ENCODE measurements at places on chromosomes 1 and 21.
A peak's percentile ranks its signal among the peaks of the same experiment; 100 is the strongest.

DNA sequence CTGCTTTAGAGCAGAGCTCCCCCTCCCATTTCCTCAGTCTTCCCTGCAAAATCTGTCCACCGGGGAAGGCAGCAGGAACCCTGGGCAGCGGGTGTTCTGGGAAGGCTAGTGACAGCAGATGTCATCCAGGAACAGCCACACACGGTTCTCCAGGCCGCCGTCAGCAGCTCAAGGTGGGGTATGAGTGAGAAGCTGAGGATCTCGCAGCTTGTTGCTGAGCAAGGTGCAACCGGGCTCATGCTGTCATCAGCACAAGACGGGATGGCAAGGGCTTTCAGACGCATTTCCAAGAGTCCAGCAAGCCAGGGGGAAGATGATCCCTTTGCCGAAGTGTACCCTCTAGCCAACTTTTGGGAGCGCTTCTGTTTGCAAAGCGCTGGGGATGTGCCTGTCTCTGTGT, 23.0 kb upstream of the SPSB1 start:
- no peak for DNase-seq

GRCh38 chr1:42945164-42945563, 13.5 kb downstream of the SLC2A1 start:
- no peak for DNase-seq

DNA sequence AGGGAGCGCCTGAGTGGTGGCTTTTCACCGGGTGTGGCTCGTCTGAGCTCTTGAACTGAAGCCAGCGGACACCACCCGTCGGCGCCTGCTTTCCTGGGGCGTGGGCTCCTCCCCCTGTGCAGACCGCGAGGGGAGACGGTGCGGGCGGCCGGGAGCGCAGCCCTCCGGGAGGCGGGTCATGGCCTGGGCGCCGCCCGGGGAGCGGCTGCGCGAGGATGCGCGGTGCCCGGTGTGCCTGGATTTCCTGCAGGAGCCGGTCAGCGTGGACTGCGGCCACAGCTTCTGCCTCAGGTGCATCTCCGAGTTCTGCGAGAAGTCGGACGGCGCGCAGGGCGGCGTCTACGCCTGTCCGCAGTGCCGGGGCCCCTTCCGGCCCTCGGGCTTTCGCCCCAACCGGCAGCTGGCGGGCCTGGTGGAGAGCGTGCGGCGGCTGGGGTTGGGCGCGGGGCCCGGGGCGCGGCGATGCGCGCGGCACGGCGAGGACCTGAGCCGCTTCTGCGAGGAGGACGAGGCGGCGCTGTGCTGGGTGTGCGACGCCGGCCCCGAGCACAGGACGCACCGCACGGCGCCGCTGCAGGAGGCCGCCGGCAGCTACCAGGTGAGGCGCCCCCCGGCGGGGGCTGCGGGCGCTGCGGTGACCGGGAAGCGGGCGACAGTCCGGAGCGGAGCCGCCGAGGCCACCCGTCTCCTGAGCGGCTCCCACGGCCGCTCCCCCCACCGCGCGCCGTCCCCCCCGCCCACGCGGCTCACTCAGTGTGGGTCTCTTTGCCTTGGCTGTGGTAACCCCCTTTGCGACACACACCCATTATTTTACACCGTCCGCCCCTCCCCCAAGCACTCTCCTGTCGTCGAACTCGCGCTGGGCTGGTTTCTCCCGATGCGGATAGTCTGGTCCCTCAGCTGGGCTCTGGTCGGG, at the start of gene TRIM58:
TRIM58 (plus strand) TSS at position 119 of the 916 bp plus-strand sequence; CDS start at position 179, 60 bp downstream.
- DNase-seq, result peak; percentile 53

DNA sequence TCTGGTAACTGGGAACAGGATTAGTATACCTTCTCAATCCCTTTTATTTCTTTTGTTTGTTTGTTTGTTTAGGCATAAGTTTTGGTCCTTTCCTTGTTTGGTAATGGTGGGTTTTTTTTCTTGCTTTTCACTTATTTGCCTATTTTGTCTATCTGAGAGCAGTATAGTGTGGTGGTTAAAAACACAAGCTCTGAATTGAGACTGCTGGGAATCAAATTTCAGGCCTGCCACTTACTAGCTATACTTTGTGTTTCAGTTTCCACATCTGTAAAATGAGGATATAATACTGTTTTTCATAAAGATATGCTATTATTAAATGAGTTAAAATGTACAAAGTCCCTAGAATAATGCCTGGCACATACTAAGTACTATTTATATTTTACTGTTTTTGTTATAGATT, 81.6 kb upstream of the IVNS1ABP start:
- DNase-seq, result no peak

- no peak for DNase-seq
Measured at GRCh38 chr1:83857103-83857502, 141.8 kb downstream of the TTLL7 start.

- DNase-seq, result no peak
Measured at GRCh38 chr1:22044690-22045420, 7.7 kb upstream of the CDC42 start.

- no peak for DNase-seq
Measured at GRCh38 chr21:45827302-45827692, 154.3 kb upstream of the COL6A1 start.

DNA sequence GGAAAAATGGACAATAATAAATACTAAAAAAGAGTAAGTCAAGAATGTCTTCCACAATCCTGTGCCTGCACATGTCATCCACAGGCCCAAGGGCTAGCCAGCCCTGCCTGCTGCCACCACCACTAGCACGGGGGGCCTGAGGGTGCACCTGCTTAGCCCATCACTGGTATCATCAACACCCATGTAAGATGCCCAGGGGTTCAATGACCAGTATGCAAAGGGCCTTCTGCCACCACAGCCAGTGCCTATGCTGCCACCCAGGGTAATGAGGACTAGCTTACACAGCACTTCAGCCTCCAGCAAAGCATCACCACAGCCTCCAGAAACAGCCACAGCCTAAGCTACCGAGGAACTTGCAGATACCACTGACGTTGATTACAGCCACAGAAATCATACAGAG, 46.3 kb downstream of the POFUT2 start:
- DNase-seq, result no peak

DNA sequence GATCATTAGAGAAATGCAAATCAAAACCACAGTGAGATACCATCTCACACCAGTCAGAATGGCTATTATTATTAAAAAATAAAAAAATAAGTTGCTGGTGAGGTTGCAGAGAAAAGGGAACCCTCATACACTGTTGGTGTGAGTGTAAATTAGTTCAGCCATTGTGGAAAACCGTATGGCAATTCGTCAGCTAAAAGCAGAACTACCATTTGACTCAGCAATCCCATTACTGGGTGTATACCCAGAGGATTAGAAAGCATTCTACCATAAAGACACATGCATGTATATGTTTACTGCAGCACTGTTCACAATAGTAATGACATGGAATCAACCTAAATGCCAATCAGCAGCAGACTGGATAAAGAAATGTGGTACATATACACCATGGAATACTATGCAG, 42.2 kb downstream of the GIPC2 start:
- DNase-seq, result no peak

DNA sequence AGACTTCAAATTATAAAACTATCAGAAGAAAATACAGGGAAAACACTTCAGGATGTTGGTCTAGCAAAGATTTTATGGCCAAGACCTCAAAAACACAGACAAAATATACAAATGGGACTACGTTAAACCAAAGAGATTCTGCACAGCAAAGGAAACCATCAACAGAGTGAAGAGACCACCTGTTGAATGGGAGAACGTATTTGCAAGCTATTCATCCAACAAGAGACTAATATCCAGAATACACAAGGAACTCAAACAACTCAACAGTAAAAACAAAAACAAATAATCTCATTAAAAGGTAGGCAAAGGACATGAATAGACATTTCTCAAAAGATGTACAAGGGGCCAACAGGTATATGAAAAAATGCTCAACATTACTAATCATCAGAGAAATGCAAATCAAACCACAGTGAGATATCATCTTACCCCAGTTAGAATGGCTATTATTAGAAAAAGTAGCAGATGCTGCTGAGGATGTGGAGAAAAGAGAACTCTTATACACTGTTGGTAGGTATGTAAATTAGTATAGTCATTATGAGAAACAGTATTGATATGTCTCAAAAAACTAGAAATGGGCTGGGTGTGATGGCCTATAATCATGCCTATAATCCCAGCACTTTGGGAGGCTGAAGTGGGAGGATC, 112.6 kb downstream of the LRIG2 start:
- no peak for DNase-seq

DNA sequence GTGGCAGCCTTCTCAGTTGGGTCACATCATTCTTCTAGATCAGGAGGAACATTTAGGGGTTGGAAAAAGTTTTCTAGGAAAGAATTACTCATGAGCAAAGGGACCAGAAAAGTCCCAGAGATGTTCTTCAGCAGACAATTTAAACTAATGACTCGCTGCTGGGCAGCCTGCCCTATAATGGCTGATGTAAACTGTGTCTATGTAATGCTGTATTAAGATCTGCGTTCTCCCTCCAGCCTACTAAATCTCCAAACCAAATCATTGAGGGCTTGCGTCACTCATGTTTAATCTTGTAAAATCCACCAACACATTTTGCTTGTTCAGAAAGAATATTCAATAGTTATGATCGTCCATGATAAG, 92.1 kb downstream of the LRRC8C start:
- DNase-seq, result no peak

GRCh38 chr1:146035048-146035423, 13.5 kb upstream of the HJV start:
- DNase-seq, result no peak

DNA sequence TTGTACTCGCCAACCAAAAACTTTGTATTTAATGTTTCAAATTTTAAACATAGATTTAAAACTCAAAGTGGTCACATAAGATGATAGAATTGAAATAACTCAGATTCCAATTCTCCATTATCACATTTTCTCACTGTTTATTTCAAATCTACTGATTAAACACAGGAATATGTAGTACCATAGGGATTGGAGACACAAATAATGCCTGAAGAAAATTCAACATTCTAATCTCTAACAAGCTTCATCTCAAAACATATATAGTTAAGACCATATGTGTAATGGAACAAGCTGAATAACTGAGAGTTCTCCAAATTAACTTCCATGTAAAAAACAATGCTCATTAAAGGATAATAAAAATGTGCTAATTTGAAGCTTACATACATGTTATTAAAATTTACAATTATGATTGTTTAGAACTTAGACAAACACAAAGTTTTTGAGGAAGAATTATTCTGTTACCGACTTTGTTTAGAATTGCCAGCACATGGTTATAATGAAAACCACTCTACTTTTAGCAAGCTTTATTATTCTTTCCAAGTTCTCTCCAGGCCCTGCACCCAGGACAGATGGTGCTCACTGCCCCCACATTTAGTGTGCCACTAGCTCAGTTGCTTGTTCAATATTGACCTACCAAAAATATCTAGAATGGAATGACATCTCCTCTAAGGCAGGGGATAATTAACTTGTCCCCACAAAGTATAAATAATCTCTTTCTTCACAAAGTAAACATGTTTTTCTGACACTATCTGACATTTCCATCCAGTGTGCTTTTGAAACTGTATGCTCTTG, 467.2 kb downstream of the TTLL7 start:
- DNase-seq, result no peak

- no peak for DNase-seq
Measured at GRCh38 chr1:164719676-164720439, 160.9 kb downstream of the PBX1 start.

GRCh38 chr1:236492378-236492777, 31.4 kb upstream of the LGALS8 start:
- no peak for DNase-seq

DNA sequence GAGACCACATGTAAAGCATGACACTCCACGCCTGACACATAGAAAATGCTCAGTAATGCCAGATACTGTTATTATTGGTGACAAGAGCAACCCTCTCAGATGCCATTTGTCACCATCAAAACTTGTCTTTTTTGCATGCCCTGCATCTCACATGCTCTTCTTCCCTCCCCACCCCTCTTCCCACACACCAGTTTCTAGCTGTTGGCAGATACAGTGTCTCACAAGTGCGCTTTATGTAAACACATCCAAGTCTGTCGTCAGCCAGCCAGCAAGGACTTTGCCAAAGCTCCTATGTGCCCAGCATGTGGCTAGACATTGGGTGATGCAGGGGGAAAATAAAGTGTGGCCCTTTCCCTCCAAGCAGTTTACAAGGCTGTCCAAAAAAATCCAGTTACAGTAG, 44.9 kb upstream of the EPHA8 start:
- no peak for DNase-seq

- DNase-seq, result no peak
Measured at GRCh38 chr1:53582211-53583020, 123.2 kb downstream of the DMRTB1 start.

DNA sequence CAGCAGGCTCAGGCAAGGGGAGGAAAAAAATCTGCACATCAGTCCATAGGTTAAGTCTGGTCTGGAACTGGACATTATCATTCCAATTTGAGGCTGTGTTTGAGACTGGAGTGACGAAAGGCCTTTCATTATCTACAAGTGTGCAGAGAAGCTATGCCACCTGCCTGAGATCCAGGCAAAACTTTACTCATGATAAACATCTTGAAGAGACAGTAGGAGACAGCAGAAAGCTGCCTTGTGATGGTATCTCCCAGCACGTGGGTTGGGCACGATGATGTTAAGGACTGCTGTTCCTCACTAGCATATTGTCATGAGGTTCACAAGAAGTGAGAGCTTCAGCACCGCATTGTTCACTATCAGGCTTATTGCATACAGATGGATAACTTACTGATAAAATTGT, 126.4 kb downstream of the PLXNA2 start:
- DNase-seq, result no peak

DNA sequence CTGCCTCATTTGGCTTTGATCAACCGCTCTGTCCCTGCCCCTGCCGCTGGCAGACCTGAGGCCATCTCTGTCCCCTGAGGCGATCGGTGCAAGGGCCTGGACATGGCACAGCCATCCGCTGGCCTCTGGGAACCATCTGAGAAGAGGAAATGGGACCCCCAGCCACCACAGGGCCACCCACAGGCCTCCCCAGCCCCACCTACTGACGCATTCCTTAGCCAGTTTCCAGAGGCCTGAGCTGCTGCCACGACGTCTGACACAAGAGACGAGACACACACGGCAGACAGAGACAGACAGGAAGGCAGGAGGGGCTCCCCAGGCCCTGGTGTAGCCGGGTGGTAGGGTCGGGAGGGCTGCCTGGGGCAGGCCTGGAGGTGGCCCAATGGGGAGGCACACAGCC, 37.3 kb upstream of the EDN2 start:
- DNase-seq, result no peak

DNA sequence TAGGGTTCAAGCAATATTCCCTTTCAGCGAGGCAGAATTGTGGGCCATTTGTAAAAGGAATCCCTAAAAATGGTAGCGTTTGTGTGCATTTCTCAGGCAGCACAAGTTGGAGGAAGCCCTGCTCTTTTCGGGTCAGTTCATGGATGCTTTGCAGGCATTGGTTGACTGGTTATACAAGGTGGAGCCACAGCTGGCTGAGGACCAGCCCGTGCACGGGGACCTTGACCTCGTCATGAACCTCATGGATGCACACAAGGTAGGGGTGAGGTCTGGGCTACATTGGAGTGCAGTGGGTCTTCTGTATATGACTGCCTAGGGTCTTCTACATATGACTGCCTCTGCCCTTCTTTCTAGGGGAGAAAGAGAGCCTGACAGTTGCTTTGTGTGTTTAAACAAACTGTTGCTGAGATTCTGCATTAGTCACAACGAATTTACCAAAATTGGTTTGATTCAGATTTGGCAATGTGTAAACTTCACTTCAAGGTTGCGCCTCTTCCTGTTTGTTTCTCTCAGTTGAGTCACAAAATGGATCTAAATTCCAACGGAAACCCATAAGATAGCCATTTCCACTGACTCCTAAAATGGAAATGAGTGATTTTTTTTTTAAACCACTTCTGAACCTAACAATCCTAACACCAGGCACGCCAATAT, 40.4 kb upstream of the BMP8A start:
- no peak for DNase-seq

- DNase-seq, result no peak
Measured at GRCh38 chr1:71770121-71770520, 512.2 kb downstream of the NEGR1 start.
